ENCODE measurements at places on chromosomes 11 and 22.

DNA sequence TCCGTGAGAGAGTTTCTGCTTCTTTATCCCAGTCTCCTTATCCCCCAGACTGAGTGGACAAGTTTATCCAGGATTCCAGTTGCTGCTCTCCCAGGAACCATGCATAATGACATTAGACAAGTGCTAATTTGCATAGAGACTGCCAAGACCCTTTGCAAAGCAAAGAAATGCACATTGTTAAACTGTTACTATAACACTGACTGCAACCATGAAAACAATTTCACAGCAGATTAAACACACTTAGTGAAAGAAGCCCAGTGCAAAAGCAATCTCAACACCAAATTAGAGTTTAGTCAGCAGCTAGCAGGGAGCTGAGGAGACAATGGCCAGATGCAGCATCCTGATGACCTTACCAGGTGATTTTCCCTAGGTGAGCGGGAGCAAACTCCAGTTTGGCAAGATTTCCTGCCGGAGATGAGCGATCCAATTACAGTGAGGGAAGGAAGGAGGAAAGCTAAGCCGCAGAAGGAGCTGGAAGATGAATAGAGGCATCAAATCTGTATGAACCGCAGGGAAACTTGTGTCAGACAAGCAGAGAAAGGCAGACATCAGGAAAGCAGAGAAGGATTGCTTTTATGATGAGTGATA lies 273.8 kb upstream of the B3GAT1 start:
- no peak for DNase-seq

GRCh38 chr22:25735650-25736049 lies 6.3 kb upstream of the MYO18B start:
- DNase-seq, result no peak

DNA sequence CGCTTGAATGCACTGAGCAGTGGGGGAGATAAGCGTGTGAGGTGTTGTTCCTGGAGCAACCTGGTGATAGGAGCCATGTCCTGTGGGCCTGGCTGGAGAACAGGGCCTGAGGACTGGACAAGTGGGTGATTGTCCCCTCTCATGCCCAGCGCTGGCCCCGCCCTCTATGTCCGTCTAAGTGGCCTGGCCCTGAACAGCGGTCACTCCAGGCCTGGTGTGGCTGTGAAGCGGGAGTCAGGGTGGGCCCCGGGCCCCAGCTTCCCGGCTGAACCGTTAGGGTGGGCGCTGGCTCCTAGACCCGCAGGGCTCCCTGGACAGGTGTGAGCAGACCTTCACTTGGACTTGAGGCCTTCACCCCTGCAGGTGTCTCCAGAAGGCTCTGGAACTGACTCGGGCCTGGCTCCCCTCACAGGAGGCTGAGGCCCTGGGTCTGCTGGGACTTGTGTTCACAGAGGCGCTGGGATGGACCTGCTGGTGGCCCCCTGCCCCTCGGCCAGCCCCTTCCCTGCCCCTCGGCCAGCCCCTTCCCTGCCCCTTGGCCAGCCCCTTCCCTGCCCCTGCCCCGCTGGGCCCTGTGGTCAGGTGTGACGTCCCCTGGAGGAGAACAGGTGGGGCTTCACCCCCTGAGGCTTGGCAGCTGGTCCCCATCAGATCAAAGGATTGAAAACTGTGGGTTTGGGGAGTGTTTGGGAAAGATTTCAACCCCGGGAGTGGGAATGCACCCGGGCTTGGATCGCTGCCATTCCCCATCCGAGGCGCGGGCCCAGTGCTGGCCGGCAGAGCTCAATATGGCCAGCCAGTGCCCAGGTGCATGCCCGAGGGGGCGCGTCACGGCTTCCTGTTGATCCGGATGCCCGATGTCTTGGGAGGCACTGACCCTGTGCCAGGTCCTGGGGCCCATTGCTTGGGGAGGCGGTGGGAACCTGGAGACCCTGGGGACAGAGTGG lies 3.2 kb upstream of the MUC6 start:
- no peak for DNase-seq

- DNase-seq, result no peak
Measured at GRCh38 chr11:30902929-30903328, 316.8 kb upstream of the MPPED2 start.

DNA sequence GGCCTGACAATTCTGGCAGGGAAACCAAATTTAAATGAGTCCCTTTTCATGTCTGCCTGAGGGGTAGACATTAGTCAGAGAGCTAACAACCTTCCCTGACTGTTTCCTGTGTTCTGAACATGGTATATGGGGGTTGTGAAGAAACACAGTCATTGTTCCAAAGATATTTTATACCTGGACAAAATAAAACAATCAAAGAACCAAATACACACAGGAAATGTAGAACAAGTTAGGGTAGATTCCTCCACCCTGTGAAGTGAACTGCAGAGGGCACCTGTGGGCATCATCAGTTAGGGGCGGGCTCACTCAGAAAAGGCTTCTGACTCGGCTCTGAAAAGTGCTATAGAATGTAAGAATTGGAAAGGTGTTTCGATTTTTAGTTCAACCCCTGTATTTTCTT lies 231.9 kb upstream of the CADM1 start:
- DNase-seq, result no peak

DNA sequence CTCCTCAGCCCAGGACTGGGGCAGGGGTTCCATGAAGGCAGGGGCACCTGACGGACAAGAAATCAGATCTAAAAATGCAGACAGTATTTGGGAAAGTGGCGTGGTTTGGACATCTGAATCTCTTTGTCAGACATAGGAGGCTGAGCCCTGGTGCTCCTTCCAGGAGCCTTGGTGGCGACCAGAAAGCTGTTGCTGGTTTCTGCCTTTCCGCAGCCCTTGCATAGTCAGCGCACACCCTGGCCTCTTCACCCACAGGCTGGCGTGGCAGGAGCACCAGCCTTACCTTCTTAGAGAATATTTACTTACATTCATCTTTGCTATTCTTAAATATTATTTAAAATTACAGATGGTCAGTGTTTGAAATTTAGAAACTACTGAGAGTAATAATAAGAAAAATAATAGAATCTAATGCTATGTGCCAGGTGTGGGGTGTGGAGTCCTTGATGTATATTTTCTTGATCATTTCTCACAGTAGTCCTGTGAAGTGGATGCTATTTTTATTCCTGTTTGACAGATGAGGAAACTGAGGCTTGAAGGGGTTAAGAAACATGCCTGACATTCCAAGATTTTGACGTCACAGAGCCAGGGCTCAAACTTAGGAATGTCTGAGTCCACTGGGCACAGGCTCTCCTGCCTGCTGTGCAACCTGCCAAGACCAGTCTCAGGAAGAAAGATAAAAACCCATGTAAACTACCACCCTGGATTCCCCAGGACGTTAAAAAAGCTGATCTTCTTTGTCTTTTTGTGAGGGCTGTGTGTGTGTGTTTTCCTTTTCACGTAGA lies 51.6 kb downstream of the TBC1D22A start:
- no peak for DNase-seq

- peak; percentile 24 for DNase-seq
Measured at GRCh38 chr11:35304386-35304775, 115.0 kb downstream of the SLC1A2 start.

- no peak for DNase-seq
Measured at GRCh38 chr11:78080818-78081495, 1.3 kb upstream of the NDUFC2 start.
